ENCODE measurements at places on chromosomes 12 and 14.

DNA sequence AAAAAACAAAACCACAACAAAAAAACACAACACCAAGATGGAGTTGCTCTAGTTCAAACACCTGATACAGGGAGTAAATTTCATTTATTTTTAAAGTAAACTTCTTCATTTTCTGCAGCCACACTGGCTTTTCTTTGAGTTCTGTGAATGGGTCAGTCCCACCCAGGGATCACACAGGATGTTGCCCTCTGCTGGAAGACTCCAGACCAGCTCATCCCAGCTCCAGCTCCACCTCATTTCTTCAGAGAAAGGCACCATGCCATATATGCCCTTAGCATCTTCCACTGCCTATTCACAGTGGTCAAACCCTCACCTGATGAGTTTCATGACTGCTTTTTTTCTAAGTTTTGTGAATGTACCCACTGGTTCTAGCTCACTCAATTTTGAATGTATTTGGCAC, 8.0 kb downstream of the GLIPR1 start:
- DNase-seq: no peak

- DNase-seq: no peak
Measured at GRCh38 chr14:76551116-76551515, 175.2 kb downstream of the ESRRB start.

- no peak for DNase-seq
Measured at GRCh38 chr12:128549601-128550218, 274.0 kb downstream of the SLC15A4 start.

DNA sequence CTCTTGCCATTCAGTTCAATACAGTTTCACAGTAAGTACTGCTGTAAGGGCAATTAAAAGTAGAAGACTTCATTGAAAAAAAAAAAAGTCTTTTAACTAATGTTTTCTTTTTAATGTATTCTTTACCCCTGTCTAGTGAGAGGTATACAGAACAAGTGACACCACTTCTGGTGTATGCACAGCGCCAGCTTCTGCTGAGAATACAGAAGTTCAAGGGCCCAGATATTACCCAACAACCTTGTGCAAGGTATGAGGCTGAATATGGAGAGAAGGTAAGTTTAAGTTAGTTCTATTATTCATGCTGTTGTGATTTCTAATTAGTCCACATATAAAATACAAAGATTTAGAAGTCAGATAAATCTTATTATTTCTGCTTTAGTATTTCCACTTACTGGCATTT, 168.7 kb downstream of the CFAP54 start:
- no peak for DNase-seq

- DNase-seq: no peak
Measured at GRCh38 chr12:72346363-72346944, 74.3 kb downstream of the TRHDE start.

GRCh38 chr14:36067428-36068187, 108.9 kb downstream of the PTCSC3 start:
- DNase-seq: no peak

DNA sequence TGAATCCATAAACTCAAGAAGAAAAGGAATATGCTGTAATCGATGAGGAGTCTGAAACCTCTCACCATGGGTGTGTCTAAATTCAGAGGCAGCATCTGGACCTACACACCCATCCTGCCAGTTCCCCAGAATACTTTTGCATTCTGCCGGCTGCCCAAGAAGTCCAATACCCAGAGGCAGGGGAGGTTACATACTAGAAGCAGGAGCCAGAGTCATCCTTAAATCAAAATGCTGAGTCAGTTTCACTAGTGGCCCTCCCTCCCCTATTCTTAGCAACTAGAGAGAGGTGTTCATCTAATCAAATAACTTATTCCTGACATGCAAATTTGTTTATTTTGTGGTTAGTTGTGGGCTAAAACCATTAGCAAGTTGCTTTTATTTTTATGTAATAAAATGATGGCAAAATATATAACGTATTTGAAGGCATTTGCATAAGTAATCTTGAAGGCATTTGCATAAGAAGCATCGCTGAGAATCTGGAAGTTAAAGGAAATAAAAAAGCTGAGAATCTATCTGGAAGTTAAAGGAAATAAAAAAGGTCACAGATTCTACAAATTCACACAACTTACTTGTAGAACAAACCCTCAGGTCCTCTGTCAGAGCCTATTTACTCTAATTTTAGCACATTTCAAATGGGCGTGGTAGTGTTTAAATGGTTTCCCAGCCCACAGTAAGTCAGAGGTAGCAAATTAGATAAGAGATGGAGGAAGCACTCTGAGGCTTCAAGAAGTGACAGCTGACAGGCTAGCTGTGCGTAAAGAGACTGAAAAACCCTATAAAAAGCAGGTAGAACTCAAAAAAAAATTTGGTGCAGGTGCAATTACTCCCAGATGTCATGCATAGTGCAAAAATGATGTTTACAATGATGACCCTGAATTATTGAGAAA, 7.8 kb downstream of the BHLHE41 start:
- DNase-seq: no peak

Measured in left ventricle myocardium superior (tissue), 1 donor.